Kasumi-1 (cell line): ENCODE measurements at places on chromosomes 6 and 20.

DNA sequence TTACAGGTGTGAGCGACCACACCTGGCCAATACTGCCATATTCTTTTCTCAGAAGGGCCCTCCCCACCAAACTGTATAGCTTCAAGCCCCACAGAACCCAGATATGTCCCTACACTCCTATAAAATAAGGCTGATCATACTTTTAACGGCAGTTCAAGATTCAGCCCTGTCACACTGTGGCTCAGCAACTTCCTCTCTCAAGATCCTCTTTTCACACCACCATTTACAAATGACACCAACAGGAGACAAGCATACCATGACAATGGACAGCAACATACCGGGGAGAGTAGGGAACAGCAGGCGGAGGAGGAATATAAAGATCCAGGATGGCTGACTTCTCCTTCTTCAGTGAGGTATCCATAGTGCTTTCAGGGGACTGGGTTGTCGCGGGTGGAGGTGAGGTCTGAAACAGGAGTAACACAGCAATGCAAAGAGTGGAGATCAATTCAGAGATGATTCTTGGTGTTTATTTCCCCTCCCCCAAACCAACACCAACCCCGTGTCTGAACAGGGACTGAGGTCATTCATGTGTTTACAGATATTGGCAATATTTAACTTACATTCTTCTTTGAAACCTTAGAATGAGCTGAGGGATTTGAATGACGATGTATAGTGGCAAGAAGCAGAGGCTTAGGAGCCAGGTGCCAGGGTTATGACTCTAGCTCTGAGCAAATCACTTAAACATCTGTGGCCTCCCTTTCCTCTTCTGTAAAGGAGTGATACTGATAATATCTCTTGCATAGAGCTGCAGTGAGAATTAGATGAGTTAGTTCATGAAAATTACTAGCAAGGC lies 57.6 kb upstream of the IPCEF1 start:
- DNase-seq, result peak; percentile 71

DNA sequence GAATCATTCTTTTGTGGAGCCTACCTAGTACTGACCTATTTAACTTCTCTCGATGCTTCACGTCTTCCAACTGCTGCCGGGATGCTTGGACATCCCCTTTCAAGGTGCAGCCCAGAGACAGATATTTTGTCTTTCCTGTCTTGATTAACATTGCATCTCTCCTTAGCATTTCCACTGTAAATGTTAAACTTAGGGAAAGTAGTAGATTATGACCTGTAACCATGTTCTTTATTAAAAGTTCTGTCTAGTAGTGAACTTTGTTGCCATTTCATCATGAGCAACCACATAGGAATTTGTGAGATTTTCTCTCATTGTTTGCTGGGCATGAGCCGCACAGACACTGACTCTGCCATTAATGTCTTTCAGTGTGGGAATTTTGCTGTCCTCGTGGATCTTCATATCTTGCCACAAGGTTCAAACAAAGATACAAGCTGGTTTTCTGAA lies 117.9 kb downstream of the JAG1 start:
- no peak for DNase-seq

- peak; percentile 86 for DNase-seq
These were observed 323.8 kb upstream of the JARID2 start for GRCh38 chr6:14921878-14922671.

- no peak for DNase-seq
These were observed 567.2 kb downstream of the CDH26 start for GRCh38 chr20:60525397-60525796.

DNA sequence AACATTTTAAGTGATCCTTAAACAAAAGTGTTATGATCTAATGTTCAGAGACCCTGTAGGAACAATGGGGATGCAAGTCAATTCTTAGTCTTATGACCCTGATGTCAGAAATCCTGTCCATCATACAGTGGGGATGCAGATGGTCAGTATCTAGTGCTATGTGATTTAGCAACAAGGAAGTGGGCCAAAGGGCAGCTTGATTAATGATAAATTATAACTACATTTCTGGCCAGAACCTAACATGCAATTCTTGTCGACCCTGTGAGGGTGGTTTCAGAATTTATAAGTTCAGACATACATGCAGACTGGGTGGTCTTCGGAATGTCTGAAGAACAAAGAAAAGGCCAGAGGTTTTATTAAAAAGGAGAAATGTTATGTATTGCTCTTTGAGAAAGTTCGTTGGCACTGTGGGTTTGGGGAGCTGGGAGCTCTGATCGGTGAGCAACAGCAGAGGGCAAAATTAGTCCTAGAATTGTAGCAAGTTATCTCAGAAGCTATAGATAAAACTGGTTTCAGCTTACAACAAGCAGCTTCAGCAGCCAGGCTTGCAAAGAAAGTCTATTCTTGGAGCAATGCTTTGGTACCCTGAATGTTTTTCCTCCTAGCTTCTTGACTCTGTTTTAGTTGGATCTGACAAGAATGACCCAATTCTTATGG lies 50.8 kb downstream of the RPF2 start:
- no peak for DNase-seq

DNA sequence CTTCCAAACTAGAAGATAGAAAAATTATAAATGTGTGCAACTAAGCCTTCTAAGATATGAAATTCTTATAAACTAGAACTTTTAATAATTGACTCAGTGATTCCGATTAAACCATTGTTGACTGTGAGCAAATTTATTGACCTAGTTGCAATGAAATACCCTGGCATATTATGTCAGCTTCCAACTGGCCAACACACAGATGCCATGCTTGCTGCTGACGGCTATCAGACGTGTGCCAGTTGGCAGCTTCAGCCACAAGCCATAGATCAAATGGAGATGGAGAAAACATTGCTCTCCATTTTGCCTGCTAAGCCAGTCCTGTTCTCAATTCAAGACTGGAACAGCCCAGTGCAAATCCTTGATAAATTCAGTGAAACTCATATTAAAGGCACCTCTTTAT lies 101.7 kb upstream of the HDGFL1 start:
- DNase-seq, result no peak

DNA sequence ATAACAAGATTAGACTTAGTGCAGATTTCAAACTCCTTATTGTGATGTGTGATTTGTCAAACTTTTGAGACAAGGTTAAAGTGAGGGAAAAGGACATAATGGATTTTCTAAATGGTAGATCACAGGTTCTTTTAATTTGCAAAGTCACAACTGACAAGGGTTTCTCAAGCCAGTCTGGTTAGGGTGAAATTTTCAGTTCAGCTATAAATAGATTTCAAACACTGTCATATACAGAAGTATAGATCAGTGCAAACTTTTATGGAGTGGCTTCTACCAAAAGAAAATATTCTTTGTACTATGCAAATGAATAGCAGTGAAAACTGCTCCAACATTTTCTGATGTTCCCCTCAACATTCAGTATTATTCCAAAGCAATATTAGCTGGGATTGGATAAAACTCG lies 337.1 kb upstream of the MAN1A1 start:
- no peak for DNase-seq

GRCh38 chr20:40811660-40812414 lies 122.8 kb upstream of the MAFB start:
- DNase-seq, result no peak

- no peak for DNase-seq
These were observed at the start of gene STMND1 for GRCh38 chr6:17101422-17102257. Gene STMND1, plus strand, starts transcription at chr6:17102050. Its CDS starts 208 bp downstream, at chr6:17102258.

DNA sequence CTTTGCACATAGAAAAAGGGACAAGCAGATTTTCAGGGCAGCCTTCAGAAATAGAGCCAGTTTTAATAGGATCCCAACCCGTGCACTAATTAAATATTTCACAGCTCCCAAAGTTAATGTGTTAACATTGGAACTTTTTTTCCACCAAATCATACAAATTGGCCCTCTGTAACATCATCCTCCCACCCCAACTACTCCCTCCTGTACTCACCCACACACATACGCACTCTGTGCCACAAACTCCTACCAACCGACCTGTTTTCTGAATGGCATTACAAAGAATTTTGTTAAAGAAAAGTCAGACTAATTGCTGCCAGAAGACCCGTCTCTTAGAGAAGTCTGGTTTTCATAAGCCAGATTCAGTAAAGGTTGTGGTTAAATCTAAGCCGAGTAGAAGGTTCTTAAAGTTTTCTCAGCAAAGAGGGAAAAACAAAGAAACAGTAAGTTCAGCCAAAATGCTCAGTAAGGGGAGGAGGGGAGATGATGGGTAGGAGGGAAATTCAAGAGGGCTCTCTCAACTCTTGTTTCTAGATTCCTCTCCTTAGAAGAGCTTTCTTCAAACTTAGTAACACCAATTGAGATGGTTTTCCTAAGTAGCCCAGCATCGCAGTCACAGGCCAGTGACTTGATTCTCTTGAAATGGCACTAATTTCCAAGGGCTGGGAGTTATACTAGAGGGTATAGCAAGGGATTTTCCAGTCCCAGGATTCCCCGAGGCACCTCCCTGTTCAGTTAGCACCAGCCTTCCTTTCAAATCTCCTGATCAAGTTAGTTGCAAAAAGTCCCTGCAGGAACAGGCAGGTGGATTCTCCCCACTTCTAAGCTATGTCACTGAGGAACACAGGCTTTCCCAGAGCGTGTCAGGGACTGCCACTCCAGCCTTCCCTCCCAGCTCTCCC lies 27.9 kb downstream of the TFAP2A start:
- no peak for DNase-seq

DNA sequence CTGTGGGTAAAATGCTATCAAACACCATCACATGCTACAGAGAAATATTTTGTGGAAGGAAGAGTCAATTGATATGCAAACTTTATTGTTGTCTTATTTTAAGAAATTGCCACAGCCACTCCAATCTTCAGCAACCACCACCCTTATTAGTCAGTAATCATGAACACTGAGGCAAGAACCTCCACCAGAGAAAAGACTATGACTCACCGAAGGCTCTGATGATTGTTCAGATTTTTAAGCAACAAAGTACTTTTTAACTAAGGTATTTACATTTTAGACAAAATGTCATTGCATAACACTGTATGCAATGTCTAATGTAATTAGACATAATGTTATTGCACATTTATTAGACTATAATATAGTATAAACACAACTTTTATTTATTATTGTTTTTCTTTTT lies 26.2 kb upstream of the MMP24 start:
- no peak for DNase-seq

DNA sequence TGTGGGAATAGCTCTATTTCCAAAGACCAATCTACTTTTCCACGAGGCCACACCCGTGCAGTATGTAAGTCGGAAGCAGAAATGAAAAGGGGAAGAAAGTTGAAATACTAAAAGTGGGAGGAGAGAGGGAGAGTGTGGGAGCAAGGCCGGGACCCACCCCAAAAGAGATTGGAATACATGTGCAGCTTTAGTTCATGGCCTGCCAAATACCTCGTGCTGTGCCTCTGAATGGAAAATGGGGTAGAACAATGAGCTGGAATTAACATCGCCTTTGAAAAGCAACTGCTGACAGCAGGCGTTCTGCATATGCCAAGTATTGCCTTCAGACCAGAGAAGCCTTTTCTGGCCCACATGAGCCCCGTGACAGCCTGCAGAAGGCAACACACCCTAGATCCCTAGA lies 155.6 kb downstream of the CD83 start:
- DNase-seq, result no peak

GRCh38 chr20:63749597-63750508 lies 10.3 kb downstream of the SLC2A4RG start:
- no peak for DNase-seq
